Suppressor macrophage treated with lipopolysaccharide for 4 hours (primary cell): ENCODE measurements at places on chromosomes 2 and 18.

- DNase-seq = peak; percentile 53
Measured at GRCh38 chr2:190404487-190404886, 3.7 kb upstream of the MFSD6 start.

DNA sequence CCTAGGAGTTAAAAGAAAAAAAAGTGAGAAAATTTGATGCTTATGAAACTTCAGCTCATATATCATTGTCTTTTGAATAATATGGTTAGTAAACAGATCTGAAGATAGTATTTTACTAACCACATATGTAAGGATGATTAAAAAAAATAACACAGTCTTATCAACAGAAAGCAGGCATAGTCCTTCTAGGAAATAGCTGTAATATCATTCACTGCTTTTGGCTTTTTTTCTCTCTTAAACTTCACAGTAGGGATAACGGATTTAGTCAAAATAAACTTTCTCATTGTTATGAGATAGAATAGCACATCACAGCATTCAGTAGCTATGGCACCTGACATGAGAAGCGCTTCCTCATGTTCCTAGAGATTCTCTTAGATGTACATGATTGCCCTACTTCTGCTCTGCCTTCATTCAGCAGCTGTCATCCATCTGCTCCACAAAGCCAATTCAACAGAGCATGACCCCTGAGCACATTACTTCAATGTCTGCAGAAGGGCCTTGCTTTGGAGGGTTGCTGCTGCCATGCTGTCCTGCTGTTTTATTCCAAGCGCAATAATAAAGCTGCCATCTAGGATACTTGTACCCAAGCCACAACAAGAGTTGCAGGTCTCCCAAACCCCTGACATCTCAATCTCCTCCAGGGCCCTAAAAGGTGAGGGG is 67.0 kb downstream of the TTC21B start:
- DNase-seq = no peak

DNA sequence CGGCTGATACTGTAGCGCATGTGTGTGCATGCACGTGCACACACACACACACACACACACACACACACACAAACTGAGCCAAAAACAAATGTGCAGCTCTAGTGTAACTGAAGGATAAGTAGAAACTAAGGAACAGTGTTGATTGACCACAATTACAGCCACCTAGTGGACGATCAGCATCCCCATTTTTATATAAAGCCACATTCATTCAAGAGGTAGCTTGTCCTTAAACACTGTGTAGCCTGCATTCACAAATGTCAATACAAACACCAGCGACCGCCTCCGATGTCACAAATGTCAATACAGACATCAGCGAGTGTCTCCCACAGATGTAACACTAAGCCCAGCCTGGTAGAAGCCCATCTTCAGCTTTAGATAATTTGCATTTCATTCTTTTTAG is 167.4 kb downstream of the PTGR3 start:
- peak; percentile 4 for DNase-seq

GRCh38 chr18:80157708-80158343 is 48.8 kb downstream of the ADNP2 start:
- peak; percentile 84 for DNase-seq

DNA sequence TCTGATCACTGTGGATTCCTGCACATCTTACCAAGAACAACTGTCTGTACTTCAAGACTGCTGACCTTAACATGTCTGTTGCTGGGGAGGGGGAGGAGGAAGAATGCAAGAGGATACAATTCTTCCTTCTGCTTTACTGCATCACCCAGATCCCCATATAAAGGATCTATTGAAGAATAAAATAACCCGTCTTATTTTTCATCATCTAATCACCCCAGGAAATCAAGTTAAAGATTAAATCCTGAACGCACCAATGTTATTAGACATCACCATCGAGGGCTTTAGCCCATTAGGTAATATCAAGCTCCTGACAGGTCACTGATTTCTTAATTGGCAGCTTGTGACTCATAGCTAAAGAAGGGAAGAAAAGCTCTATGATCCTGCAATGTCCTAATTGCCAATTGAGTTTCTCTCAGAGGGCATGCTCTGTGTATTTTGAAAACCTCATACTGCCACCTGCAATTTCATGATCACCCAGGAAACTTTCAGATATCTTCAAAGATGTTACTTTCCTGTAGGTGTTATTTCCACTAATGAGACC is 75.4 kb upstream of the KCNE4 start:
- no peak for DNase-seq

DNA sequence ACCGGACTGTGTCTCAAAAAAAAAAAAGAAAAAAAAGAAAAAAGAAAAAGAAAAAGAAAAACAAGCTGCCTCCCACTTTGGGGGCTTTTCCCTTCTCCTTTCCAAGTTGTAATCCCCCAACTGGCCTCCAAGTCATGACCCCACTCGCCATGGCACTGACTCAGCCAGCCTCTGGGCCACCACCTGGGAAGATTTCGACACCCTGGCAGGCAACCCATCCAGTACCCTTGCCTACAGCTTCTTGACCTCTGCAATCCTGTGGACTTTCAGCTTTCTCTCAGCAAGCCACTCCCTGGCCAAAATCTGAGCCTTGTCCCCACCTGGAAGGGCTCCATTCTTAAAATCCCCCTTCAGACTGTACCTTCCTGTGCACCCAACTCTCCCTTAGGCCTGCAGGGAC is 22.3 kb upstream of the FOSL2 start:
- no peak for DNase-seq

GRCh38 chr2:174704061-174704460 is 60.2 kb downstream of the CHRNA1 start:
- peak; percentile 66 for DNase-seq

GRCh38 chr2:25340181-25340921 is 1.4 kb downstream of the DNMT3A start:
- DNase-seq = no peak

GRCh38 chr2:63023444-63023843 is 27.2 kb upstream of the OTX1 start:
- DNase-seq = no peak

DNA sequence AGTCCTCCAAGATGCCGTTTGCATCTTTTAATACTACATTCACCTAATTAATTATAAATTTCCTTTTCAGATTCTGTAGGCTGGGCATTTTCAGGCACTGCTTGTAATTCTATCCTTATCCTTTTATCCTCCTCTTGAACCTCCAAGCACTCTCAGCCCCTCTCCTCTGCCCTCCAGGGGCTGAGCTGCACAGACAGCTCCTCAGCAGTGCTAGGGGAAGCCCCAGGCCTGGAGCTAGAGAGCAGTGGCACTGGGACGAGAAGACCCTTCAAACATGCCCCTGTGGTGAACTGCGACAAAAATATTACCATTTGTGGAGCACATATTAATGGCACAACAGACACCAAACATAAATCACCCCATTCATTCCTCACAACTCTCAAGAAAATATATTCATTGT is 32.9 kb downstream of the CFAP210 start:
- DNase-seq = no peak

DNA sequence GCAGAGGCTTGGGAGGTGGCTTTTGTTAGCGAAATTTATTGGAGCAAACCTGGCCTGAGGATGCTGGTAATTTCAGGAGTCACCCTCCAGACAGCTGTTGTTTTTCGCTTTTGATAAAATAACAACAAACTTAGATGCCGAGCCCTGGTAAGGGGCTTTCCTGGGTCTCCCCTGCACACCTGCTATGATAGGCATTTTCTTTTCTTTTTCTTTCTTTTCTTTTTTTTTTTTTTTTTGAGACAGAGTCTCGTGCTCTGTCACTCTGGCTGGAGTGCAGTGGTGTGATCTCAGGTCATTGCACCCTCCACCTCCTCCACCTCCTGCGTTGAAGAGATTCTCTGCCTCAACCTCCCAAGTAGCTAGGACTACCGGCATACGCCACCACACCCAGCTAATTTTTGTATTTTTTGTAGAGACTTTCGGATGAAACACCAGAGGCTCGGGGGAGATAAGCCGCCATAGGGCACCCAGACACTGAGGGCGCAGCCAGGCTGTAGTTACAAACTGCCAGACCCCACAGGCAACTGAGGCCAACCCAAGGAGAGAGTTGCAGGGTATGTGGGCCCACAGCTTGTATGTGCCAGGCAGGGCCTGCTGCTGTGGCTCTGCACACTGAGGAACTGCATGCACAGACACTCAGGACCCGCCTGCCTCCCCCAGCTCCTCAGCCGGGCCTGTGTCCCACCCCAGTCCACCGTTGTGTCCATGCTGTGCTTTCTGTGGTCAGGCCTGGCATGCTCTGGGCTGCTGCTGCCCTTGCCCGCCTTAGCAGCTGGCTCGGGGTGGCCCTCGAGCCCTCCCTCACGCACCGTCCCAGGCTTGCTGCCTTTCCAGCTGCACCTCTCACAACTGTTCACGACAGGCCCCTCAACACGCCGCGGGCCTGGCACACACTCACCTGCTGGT is 3.9 kb downstream of the GYPC start:
- no peak for DNase-seq

GRCh38 chr18:31783059-31783458 is 22.4 kb upstream of the SLC25A52 start:
- no peak for DNase-seq

DNA sequence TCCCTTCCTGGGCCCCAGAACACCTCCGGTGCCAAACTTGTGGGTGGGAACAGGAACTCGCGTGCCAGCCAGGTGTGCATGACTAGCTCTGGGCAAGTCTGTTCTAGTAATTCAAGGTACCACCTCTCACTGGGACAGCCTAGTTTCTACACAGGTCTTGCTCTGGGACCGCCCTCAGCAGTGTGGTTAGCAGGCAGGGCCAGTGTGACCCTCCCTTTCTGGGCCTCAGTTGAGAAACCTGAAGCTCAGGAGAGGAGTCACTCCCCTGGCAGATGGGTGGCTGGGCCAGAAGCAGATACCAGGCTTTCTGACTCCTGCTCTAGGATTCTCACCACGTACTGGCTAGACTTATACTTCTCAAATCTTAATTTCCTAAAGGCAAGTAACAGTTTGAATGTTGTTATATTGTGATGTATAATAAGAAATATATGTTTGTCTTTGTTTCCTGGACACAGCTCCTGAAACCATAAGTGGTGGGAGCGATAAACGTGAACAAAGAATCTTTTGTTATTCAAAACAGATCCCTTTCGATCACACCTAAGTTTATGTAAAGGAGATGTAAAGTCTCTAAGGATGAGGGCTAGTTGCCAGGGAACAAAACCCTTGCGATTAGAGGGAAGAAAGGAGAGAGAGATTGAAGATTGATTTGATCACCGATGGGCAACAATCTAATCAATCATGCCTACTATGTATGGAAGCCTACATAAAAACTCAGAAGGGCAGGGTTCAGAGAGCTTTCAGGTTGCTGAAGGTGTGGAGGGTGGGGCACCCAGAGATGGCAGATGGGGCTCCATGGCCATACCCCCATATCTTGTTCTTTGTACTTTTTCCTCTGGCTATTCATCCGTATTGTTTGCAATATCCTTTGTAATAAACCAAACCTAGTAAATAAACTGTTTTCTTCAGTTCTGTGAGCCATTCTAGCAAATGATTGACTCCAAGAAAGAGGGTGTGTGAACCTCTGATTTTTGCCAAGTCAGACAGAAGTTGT is 952 bp upstream of the UGT1A6 start:
- DNase-seq = no peak

- no peak for DNase-seq
Measured at GRCh38 chr2:126882736-126883665, 15.7 kb upstream of the TEX51 start.

- peak; percentile 30 for DNase-seq
Measured at GRCh38 chr2:132374551-132374950, 42.1 kb upstream of the GPR39 start.

GRCh38 chr2:235618039-235618438 is 124.2 kb downstream of the AGAP1 start:
- no peak for DNase-seq

- DNase-seq = no peak
Measured at GRCh38 chr18:42100911-42101310, 145.9 kb downstream of the PIK3C3 start.

- DNase-seq = no peak
Measured at GRCh38 chr18:78838183-78838582, 141.4 kb upstream of the SALL3 start.

GRCh38 chr2:128306081-128306930 is 12.4 kb downstream of the HS6ST1 start:
- DNase-seq = no peak

GRCh38 chr2:213121690-213122089 is 29.7 kb downstream of the IKZF2 start:
- no peak for DNase-seq
